ENCODE measurements at places on chromosomes 7 and 10.
A peak's percentile ranks its signal among the peaks of the same experiment; 100 is the strongest.

DNA sequence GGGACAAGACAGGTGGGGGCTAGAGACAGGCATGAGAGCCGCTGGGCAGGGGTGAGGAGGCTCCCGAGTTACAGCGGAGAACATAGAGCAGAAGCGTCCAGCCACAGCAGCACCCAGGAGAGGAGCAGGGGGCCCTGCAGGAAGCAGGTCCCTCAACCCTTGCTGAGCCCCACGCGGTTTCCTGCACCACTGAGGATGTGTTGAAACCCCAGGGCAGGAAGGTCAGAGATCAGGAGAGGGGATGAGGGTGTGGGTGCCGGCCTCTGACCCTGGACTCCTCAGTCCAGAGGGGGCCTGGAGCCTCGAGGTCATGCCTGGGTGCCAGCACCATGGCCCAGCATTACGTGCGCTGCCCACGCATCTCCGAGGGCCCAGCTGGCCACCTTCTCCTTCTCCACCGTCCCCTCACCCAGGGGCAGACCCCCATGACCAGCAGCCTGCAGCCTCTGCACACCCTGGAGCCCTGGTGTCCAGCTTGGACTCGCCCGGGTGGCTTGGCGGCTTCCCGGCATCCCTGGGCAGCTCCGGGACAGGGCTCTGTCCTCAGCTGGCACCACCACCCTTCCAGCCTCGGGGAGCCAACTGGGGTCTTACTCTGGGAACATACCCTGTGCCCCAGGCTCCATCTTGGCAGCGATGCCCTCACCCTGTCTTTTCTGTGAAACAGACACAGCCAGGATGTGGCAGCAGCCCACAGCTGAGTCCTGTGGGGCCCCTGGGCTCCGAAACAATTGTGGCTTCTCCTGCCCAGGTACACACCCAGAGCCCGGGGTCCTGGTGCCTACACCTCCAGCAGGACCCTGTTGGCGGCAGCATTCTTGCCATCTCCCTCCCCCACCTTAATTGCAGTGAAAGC lies 52.0 kb downstream of the STK32C start:
- DNase-seq, result no peak

DNA sequence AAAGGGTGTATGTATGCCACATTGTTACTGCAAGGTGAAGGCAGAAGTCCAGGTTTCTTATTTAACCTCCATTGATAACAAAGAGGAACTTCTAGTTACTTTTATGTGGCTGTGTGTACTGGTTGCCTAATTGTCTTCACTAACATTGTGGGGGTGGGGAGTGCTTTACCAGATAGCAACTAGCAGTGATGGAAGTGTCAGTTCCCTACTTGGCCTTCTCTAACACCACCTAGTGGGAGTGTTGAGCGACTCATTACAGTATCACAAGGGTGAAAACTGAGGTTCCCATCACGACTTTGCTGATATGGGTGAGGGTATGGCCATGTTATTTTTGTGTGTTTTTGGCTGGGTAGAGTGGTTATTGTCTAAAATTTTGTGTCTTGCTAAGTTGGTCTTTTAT lies 274.4 kb downstream of the THSD7A start:
- DNase-seq, result peak; percentile 32

DNA sequence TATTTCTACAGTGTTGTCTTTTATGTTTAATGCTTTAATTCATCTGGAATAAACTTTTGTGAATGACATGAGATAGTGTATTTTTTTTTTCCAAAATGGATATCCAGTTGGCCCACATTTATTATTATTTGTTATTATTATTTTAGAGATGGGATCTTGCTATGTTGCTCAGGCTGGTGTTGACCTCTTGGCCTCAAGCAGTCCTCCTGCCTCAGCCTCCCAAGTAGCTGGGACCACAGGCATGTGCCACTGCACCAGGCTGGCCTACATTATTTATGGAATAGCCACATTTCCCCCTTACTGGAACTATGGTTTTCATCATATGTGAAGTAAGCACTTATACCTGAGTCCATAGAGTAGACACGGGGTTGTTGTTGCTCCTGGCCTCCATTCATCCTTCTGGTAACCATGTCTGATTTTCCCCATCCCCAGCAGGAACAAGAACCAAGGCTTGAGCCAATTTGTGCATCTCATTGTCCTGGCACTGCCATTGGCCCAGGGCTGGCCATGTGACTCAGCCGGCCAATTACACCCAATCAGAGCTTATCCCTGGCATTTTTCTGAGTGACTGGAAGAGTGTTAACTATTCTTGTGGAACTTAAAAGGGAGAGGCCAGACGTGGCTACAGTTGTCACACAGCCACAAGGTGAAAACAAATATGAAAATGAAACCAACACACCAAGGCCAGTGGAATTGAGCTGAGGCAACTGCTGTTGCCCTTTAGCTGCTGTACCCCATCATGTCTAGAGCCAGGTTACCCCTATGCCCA lies 23.1 kb downstream of the PRF1 start:
- no peak for DNase-seq

DNA sequence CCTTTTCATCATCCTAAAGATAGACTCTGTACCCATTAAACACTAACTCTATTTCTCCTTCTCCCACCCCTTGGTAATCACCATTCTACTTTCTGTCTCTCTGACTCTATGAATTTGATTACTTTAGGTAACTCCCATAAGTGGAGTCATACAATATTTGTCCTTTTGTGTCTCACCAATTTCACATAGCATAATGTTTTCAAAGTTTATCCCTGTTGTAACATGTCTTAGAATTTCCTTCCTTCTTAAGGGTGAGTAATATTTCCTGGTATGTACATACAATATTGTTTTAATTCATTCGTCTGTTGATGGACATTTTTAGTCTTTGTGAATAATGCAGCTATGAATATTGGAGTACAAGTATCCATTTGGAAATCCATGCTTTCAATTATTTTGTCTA lies 50.9 kb upstream of the CDCA7L start:
- DNase-seq, result no peak

DNA sequence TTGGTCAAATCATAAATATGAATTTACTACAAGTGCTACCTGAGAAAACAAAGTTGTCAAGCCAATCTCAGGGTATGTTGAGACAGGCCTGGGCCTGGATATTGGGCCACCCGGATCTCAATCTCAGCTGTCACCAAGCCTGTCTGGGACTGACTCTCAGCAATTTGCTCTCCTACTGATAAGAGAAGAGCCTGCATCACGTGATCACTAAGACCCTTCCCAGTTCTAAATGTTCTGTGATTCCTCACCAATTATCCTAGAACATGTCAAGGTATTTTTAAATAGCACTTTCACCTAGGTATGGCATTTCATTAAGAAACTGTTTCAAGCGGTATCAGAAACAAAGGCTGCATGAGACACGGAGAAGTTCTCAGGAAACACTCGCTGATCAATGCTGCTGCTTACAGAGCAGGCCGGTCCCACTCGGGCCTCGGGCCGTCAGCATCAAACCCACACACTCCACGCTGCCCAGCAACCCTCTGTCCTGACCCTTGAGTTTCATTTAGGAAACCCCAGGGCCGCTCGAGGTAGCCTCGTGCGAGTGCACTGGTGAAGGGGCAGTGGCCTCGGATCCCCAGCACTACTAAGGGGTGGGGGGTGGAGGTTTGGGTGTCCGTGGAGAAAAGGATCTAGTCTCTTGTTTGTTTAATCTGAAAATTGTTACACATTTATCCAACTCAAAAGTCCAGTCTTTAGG lies 4.1 kb downstream of the KLF6 start:
- no peak for DNase-seq

DNA sequence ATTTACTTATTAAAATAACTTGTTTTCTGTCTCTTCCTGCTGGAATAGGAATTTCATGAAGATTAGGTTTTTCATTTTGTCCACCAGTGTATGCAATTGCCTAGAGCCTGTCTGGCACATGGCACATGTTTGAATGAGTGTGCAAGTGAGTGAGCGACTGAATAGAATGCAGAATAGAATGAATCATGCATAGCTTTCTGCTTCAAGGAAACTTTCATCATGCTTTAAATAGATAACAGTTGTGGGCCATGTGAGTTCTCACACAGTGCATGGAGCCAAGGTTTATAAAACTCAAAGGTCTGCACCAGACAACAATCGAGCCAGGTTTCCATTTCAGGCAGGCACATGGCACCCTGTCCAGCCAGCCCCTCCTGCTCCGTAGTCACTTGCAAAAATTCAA lies 74.2 kb upstream of the HECW1 start:
- no peak for DNase-seq

DNA sequence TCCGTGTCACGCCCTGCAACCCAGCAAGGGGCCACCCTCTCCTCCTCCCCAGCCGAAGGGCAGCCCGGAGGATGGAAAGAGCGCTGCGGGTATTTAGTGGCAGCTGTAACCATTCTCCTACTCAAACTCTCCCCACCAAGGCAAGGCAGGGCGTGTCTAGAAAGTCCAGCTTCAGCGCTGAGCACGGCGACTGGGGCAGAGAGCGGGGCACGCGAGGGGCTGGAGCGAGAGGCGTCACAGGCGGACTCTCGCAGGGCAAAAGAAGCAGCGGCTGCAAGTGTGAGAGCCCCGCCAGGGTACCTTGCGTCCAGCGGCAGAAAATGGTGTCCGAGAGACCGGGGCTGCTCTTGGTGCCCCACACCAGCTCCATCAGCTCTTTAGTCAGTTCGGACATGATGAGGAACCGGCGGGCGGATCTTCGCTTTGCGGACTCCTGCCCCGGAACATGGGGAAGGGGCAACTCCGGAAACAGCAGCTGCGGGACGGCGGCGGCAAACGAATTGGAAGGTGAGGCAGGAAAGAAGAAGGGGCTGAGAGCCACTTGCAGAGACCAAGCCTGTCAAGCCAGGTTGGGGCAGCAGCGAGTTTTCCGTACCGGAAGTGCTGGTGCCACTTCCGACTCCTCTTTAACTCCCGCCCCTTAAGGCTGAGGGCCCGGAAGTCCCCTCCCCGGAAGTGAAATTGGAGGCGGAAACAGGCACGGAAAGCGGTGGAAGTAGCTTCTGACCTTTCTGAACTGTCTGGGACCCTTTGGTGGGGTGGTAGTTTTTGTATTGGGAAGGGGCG lies at the start of gene MINDY3:
TSS of gene MINDY3 (minus strand) at position 602 of the 786 bp plus-strand sequence. CDS start at position 394, 208 bp downstream.
- peak; percentile 90 for DNase-seq

DNA sequence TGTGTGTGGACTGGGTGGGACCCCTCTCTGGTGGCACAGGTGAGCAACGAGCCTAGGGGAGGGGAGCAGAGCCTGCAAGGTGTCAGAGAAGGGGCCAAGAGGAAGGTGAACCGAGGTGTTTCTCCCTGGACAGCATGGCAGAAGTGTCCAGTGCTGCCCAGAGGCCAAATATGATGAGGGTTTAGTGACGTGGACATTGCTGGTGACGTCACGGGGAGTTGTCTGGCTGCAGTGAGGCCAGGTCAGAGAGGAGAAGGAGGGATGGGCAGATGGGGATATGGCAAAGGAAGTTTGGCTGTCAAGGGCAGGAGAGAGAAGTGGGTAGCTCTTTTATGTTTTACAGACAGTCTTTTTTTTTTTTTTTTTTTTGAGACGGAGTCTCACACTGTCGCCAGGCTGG lies 2.6 kb upstream of the ZNF853 start:
- peak; percentile 15 for DNase-seq

DNA sequence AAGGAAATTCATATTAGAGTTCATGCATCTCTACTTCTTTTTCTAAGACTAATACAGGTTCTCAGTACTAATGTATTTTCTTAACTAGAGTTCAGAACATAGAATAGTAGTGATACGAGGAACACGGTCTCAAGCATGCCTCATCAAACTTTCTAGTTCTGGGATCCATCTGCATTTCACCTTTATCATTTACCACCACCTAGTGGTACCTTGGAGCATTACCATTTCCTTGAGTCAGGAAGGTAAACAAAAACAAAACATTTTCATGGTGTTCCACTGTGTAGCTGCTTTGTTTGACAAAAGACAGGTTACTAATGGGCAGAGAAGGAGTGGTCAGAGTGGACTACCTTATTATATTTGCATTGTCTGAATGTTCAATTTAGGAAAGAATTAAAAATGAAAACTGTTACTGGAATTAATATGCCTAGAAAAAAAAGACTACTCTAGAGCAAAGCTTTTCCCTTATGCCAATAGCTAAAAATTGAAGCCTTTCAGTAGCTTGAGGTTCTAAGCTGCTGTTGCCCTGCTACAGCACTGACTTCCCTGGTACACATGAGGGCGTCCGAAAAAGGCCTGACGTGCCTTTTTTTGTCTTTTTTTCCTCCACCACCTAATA lies 44.5 kb downstream of the STARD3NL start:
- peak; percentile 43 for DNase-seq

DNA sequence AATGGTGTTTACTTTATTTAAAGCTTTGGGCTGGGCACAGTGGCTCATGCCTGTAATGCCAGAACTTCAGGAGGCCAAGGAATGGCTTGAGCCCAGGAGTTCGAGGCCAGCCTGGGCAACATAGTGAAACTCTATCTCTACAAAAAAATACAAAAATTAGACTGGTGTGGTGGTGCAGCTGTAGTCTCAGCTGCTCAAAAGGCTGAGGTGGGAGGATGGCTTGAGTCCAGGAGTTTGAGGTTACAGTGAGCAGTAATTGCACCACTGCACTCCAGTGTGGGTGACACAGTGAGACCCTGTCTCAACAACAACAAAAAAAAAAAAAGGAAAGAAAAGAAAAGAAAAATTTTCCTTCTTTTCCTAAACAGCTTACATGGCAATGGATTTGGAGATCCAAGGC lies 22.0 kb downstream of the SLC16A9 start:
- DNase-seq, result no peak

GRCh38 chr10:35276889-35277288 lies 59.4 kb upstream of the CCNY start:
- DNase-seq, result peak; percentile 46

- DNase-seq, result no peak
Observed at GRCh38 chr10:79405221-79405994, 40.0 kb downstream of the ZCCHC24 start.

GRCh38 chr7:141974831-141975230 lies 1.3 kb upstream of the TAS2R38 start:
- no peak for DNase-seq

DNA sequence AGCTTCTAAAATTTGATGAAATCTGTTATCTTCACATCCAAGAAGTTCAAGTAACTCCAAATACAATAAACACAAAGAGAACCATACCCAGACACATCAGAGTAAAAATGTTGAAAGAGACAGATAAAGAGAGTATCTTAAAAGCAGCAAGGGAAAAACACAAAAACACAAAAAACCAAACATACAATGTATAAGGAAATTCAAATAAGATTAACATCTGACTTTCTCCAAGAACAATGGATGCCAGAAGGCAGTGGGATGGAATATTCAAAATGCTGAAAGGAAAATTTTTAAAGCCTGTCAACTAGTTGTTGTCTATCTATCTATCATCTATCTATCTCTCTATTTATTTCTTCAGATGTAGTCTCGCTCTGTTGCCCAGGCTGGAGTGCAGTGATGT lies 72.4 kb upstream of the MKLN1 start:
- DNase-seq, result no peak

DNA sequence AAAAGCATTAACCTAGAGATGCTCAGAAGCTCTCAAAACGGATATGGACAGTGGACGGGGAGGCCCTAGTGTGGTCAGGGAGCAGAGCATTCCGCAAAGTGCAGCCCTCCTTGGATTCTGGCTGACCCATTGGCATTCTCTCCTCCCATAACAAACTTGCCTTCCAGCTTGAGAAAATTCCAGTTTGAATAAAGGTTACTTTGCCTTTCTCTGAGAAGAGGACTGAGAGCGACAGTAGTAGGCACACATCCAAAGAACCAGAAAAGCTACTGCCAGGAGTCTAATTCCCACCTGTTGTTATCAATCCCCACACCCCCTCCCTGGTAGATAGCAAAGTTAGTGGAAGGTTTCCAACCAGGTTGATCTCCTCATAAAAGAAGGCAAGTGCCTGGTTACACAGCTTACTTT lies 84.7 kb upstream of the TRIL start:
- DNase-seq, result no peak

- DNase-seq, result no peak
Observed at GRCh38 chr10:124153023-124153826, 59.8 kb upstream of the CHST15 start.

All from D341Med (cell line).